ENCODE measurements at places on chromosomes 6 and 20.

- no peak overlapping the region for H3K27ac ChIP-seq
- no peak overlapping the region for H3K4me3 ChIP-seq
- no peak for DNase-seq
- no peaks in the 10 kb centered on the region for H3K36me3 ChIP-seq
- peaks cover 97% of the 10 kb centered on the region for H3K27me3 ChIP-seq
These were observed 45.2 kb upstream of the KLHL31 start for GRCh38 chr6:53710788-53711187.

GRCh38 chr6:154466139-154466538 is 44.3 kb downstream of the CNKSR3 start:
- H3K4me3 ChIP-seq: no peak overlapping the region
- no peak for DNase-seq
- peaks cover 55% of the 10 kb centered on the region for H3K4me1 ChIP-seq
- H3K36me3 ChIP-seq: no peaks in the 10 kb centered on the region
- H3K27ac ChIP-seq: peak overlapping the region; percentile 66

- H3K4me3 ChIP-seq: no peak overlapping the region
- H3K4me1 ChIP-seq: no peaks in the 10 kb centered on the region
- no peaks in the 10 kb centered on the region for H3K36me3 ChIP-seq
These were observed 143.4 kb upstream of the RPS6KA2 start for GRCh38 chr6:166770216-166771116.

DNA sequence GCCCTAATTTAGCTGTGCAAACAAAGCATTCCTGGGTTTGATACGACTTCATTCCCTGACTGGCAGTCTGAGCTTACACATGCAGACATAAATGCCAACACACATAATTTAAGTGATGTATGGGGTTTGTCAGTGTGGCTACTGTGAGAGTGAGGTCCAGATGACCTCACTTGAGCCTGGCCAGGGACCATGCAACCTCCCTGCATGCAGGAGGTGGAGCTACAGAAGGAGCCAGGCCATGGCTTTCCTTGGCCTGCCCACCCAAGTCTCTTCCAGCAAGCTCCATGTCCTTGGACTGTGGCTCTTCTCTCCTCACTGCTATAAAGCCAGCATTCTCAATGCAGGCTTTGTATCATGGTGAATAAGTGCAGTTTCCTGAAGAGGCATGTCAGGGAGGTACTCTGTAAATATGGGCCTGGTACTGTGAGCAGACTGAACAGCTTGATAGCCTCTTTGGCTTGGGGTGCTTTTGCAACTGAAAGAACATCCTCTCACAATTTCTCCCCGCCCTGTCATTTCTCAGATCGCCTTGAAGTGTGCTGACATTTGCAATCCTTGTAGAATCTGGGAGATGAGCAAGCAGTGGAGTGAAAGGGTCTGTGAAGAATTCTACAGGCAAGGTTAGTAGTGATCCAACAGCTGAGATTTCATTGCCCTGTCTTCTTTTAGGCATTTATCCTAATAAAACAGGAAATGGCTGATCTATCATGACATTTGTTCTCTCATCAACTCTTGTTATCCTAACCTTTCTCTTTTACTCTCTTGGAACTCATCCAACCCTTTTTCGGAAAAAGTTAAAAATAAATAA is 69.2 kb downstream of the MTFR2 start:
- H3K27ac ChIP-seq: no peak overlapping the region
- no peak for DNase-seq
- H3K27me3 ChIP-seq: no peaks in the 10 kb centered on the region
- H3K4me3 ChIP-seq: no peak overlapping the region
- H3K4me1 ChIP-seq: no peaks in the 10 kb centered on the region
- H3K36me3 ChIP-seq: no peaks in the 10 kb centered on the region

GRCh38 chr20:38599410-38599882 is 2.2 kb upstream of the ARHGAP40 start:
- no peak overlapping the region for H3K27ac ChIP-seq
- H3K4me1 ChIP-seq: no peaks in the 10 kb centered on the region
- H3K36me3 ChIP-seq: no peaks in the 10 kb centered on the region
- no peak overlapping the region for H3K4me3 ChIP-seq
- DNase-seq: no peak
- peaks cover 51% of the 10 kb centered on the region for H3K27me3 ChIP-seq

DNA sequence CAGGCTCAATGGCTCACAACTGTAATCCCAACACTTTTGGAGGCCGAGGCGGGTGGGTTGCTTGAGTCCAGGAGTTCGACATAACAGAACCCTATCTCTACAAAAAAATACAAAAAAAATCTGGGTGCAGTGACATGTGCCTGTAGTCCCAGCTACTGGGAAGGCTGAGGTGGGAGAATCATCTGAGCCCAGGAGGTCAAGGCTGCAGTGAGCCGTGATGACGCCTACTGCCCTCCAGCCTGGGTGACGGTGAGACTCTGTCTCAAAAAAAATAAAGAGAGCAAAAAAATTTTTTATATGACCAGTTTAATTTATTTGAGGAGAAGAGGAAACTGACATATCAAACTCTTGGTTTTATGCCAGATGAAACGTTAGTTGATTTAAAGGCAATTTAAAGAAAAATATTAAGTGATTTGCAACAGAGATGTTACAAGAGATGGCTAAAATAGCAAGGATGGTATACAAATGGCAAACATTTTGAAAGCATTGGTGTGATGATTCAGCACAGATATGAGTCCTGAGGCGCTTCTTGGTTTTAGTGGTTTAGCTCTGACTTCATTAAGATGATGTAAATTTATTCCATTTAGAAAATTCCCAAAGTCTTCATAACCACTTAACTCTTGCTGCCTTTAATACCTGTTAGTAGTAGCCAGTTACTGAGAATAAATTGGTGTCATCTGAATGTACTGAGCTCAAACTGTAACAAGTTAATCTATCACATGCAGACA is 17.7 kb downstream of the GTF2H5 start:
- no peak overlapping the region for H3K4me3 ChIP-seq
- DNase-seq: no peak
- H3K27ac ChIP-seq: no peak overlapping the region
- peaks cover 46% of the 10 kb centered on the region for H3K36me3 ChIP-seq
- H3K27me3 ChIP-seq: no peaks in the 10 kb centered on the region

GRCh38 chr6:145199961-145200360 is 535.4 kb downstream of the EPM2A start:
- H3K4me3 ChIP-seq: no peak overlapping the region
- no peak for DNase-seq
- H3K4me1 ChIP-seq: no peaks in the 10 kb centered on the region
- H3K36me3 ChIP-seq: no peaks in the 10 kb centered on the region
- H3K27me3 ChIP-seq: no peaks in the 10 kb centered on the region

- H3K4me3 ChIP-seq: no peak overlapping the region
- H3K36me3 ChIP-seq: no peaks in the 10 kb centered on the region
- H3K4me1 ChIP-seq: no peaks in the 10 kb centered on the region
- DNase-seq: no peak
These were observed 184.0 kb downstream of the SMOC2 start for GRCh38 chr6:168624948-168625347.

GRCh38 chr20:25859649-25860530 is 163.2 kb upstream of the ZNF337 start:
- DNase-seq: no peak
- H3K4me1 ChIP-seq: peaks cover 66% of the 10 kb centered on the region
- no peaks in the 10 kb centered on the region for H3K36me3 ChIP-seq

- no peaks in the 10 kb centered on the region for H3K27me3 ChIP-seq
- H3K36me3 ChIP-seq: no peaks in the 10 kb centered on the region
- no peak overlapping the region for H3K27ac ChIP-seq
These were observed 509.4 kb downstream of the KIF16B start for GRCh38 chr20:16063881-16064280.

GRCh38 chr6:35174088-35174434 is 32.9 kb upstream of the TCP11 start:
- no peak for DNase-seq
- no peak overlapping the region for H3K4me3 ChIP-seq
- no peaks in the 10 kb centered on the region for H3K36me3 ChIP-seq
- H3K27me3 ChIP-seq: no peaks in the 10 kb centered on the region
- no peak overlapping the region for H3K27ac ChIP-seq

DNA sequence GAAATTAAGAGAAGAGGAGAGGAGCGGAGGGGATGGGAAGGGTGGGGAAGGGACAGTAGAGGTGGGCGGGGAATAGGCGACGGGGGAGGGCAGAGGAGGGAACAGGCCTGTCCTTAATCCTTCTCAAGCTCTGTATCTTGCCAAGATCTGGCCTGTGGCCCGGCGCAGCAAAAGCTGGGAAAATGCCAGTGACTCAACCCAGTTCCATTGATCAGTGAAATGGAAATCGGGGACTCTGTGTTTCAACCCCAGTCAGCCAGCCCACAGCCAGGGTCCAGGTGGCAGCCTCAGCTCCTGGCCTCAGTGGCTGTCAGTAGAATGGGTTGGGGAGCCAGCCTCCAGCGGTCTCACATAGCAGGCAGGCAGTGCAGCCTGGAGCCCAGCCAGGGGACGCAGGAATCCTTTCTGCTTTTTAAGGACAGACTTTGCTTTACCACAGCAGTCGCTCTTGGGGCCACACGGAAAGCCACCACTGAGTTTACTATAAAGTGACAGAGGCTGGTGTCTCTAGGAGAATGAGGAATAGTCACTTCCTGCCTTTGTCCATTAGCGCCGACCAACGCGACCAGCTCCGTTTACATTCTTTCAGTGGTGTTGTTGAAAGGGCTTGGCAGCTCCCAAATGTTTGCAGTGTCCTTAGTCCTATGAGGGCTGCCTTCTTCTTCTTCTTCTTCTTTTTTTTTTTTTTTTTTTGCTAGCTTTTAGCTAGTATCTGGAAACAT is 128.0 kb downstream of the RIN2 start:
- no peaks in the 10 kb centered on the region for H3K27me3 ChIP-seq
- H3K36me3 ChIP-seq: no peaks in the 10 kb centered on the region
- peaks cover 73% of the 10 kb centered on the region for H3K4me1 ChIP-seq
- peak overlapping the region; percentile 76 for H3K27ac ChIP-seq

DNA sequence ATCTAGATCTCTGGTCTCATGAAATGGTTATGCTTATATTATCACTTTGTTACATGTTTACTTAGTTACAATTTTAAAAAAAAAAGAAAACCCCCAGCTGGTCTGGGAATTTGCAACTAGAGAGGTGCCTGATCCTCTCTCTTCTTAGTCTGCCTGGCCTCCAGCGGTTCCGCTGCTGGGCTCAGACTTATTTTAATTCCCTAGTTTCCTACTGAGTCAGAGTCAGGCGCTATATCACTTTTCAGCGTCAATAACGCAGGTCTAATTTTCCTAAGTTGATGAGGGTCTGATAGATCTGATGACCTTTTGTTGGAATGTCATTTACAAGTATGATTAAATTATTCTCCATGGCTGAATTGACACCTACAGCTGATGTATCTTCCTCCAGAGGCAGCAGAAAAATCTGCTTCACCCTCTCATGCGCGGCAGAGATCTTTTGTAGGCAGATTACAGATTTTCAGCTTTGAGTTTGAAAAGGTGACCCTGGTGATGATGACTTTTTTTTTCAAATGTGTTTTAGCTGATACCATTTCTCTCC is 391.0 kb downstream of the CBLN4 start:
- no peak overlapping the region for H3K27ac ChIP-seq
- no peak overlapping the region for H3K4me3 ChIP-seq
- DNase-seq: no peak
- no peaks in the 10 kb centered on the region for H3K27me3 ChIP-seq
- no peaks in the 10 kb centered on the region for H3K36me3 ChIP-seq
- H3K4me1 ChIP-seq: no peaks in the 10 kb centered on the region

GRCh38 chr6:43900560-43900915 is 130.5 kb downstream of the VEGFA start:
- no peak for DNase-seq
- H3K27ac ChIP-seq: peak overlapping the region; percentile 84
- peaks cover 15% of the 10 kb centered on the region for H3K4me1 ChIP-seq
- H3K4me3 ChIP-seq: no peak overlapping the region

- H3K27ac ChIP-seq: no peak overlapping the region
- DNase-seq: no peak
- no peaks in the 10 kb centered on the region for H3K4me1 ChIP-seq
These were observed 154.6 kb upstream of the SOX4 start for GRCh38 chr6:21438986-21439352.

DNA sequence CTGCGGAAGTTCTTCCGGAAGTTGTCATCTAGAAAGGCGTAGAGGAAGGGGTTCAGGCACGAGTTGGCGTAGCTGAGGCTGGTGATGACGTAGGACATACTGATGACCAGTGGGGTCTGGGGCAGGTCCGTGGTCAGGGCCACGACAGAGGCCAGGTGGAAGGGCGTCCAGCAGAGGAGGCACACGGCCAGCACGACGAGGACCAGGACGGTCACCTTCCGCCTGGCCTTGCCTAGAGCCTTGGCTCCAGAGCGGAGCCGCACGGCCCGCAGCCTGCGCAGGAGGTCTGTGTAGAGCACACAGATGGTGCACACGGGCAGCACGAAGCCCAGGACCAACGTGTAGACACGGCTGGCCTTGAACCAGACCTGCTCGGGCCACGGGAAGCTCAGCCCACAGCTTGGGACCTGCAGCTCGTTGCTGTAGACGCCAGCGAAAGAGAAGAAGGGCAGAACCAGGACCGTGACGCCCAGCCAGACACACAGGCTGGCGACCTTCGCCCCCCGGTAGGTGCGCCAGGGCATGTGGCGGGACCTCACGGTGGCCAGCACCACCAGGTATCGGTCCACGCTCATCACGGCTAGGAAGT is 1.4 kb downstream of the NPBWR2 start:
- no peak for DNase-seq
- H3K27ac ChIP-seq: no peak overlapping the region
- H3K36me3 ChIP-seq: no peaks in the 10 kb centered on the region
- no peak overlapping the region for H3K4me3 ChIP-seq
- H3K4me1 ChIP-seq: peaks cover 11% of the 10 kb centered on the region

- no peaks in the 10 kb centered on the region for H3K27me3 ChIP-seq
- no peaks in the 10 kb centered on the region for H3K36me3 ChIP-seq
These were observed 23.4 kb upstream of the PTGIS start for GRCh38 chr20:49591217-49591865.

DNA sequence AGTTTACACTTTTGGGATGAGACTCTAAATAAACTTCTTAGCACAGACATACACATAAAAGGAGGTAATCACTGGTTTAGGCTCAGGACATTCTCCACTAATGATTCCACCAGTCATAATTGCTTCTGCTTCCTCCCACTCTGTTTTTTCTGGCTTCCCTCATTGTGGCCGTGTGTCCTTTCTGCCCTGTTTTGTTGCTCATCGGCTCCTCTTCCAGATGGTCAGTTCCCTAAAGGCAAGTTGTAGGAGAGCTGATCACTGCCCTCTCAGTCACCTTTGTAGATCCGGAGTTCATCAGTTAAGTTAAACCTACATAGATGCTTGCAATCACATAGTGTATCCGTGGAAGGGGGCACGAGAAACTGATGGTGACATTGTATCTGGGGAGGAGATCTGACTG is 200.5 kb upstream of the ARG1 start:
- H3K4me1 ChIP-seq: no peaks in the 10 kb centered on the region
- no peak for DNase-seq
- H3K36me3 ChIP-seq: no peaks in the 10 kb centered on the region
- no peak overlapping the region for H3K27ac ChIP-seq
- H3K4me3 ChIP-seq: no peak overlapping the region

- H3K4me3 ChIP-seq: no peak overlapping the region
- H3K27ac ChIP-seq: no peak overlapping the region
- no peaks in the 10 kb centered on the region for H3K36me3 ChIP-seq
These were observed 560.5 kb downstream of the PKHD1 start for GRCh38 chr6:51526922-51527321.
